ENCODE measurements at places on chromosomes 11 and 22. TPM values are rescaled to one million over a fixed set of nuclear protein-coding genes. Genes with fewer than 3 reads are reported as not detected.

The CDON gene
- 4.5 TPM for total RNA-seq

The SPON1 gene
- 50.6 TPM for total RNA-seq

The MS4A4E gene
- total RNA-seq = 0.94 TPM

The ZFP91 gene
- total RNA-seq = 47.1 TPM

The APBB1 gene
- total RNA-seq = 33.9 TPM

The KRTAP5-11 gene
- total RNA-seq = not detected

The EHF gene
- total RNA-seq = 0.11 TPM

The KCNE3 gene
- total RNA-seq = 7.4 TPM

The CRACR2B gene
- total RNA-seq = 19.8 TPM

The APOL5 gene
- total RNA-seq = not detected

The MAP6 gene
- total RNA-seq = 23.7 TPM

The BLID gene
- total RNA-seq = 5.9 TPM

The ELMOD1 gene
- total RNA-seq = 4.0 TPM

The KCNJ1 gene
- total RNA-seq = not detected

The OR4A16 gene
- not detected for total RNA-seq

The ADSL gene
- total RNA-seq = 70.2 TPM

The NLRP14 gene
- total RNA-seq = not detected

The RASL10A gene
- total RNA-seq = 1.3 TPM

The OR56A1 gene
- total RNA-seq = not detected

The PANX3 gene
- not detected for total RNA-seq

The CAPRIN1 gene
- 169 TPM for total RNA-seq

The FGF19 gene
- not detected for total RNA-seq

The FXYD6 gene
- total RNA-seq = 104 TPM

The PNPLA5 gene
- not detected for total RNA-seq

The PCSK7 gene
- 26.7 TPM for total RNA-seq

The EFCAB6 gene
- total RNA-seq = 2.9 TPM

The ANGPTL5 gene
- total RNA-seq = 0.24 TPM

The LRRC56 gene
- 0.98 TPM for total RNA-seq

The OR2AG1 gene
- not detected for total RNA-seq

The ACR gene
- total RNA-seq = 0.28 TPM

The PGA3 gene
- 0.28 TPM for total RNA-seq

The MUC6 gene
- not detected for total RNA-seq

The TRPM5 gene
- total RNA-seq = 0.38 TPM

The OR52I1 gene
- not detected for total RNA-seq

The OR2D2 gene
- not detected for total RNA-seq

The SCGB1A1 gene
- total RNA-seq = not detected

The ACTN3 gene
- not detected for total RNA-seq

The CSNK2A3 gene
- total RNA-seq = not detected

The CCDC83 gene
- not detected for total RNA-seq

The ELFN2 gene
- total RNA-seq = 0.06 TPM

The USP2 gene
- 3.9 TPM for total RNA-seq

The PICK1 gene
- 39.5 TPM for total RNA-seq

The OMP gene
- total RNA-seq = not detected

The RAG2 gene
- total RNA-seq = not detected

The TRIM29 gene
- 4.3 TPM for total RNA-seq

The DSCAML1 gene
- not detected for total RNA-seq

The MYBPC3 gene
- 1.2 TPM for total RNA-seq

The XRCC6 gene
- 211 TPM for total RNA-seq

All from adrenal gland (tissue), 19 donors.